ENCODE measurements at places on chromosomes 6 and 20. TPM values are rescaled to one million over a fixed set of nuclear protein-coding genes. Genes with fewer than 3 reads are reported as not detected.

Gene DNAH8
- 0.12 TPM for total RNA-seq

Gene BPIFA2
- not detected for total RNA-seq

Gene ASF1A
- total RNA-seq, result 20.1 TPM

Gene PCSK2
- not detected for total RNA-seq

Gene CLPSL1
- not detected for total RNA-seq

Measured in uterine smooth muscle cell (primary cell).